Progenitor cell of endocrine pancreas (in vitro differentiated cells): ENCODE measurements at places on chromosomes 13 and 19. TPM values are rescaled to one million over a fixed set of nuclear protein-coding genes. Genes with fewer than 3 reads are reported as not detected.

DNA sequence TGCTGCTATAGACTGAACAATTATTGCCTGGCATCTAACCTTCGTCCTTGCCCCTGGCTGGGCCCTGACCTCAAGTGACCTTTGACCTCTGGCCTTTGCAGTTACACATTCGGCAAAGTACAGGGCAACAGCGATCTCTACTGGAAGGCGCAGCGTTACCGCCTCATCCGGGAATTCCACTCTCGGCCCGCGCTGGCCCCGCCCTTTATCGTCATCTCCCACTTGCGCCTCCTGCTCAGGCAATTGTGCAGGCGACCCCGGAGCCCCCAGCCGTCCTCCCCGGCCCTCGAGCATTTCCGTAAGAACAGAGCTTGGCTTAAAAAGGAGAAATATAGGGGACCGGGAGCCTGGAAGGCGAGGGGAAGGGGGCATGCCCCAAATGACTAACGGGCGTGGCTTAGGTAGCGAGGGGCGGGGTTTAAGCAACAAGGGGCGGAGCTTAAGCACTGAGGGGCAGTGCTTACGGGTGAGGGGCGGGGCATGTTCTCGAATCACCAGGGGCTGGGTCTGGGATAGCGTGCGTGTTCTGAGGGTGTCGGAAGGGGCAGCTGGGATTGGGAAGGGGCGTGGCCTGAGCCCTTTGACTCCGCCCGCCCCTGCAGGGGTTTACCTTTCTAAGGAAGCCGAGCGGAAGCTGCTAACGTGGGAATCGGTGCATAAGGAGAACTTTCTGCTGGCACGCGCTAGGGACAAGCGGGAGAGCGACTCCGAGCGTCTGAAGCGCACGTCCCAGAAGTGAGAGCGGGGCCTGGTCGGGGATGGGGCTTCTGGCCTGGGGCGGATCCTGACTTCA is 52.7 kb downstream of the TRPM4 start:
- peak; percentile 21 for DNase-seq

DNA sequence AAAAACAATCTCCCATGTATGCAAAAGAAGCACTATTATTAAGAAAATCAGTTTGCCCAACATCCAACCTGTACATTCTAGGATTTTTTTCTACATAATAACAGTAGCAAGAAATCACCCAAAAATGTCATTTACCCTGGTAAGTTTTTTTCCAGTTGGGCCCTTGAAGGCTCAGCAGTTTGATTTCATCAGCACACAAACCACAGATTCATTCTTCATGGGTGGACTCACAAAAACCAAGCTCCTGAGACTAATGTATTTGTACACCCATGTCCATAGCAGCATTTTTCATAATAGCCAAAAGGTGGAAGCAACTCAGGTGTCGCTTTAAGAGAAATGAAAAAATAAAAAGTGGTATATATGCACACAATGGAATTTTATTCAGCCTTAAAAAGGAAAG is 210.1 kb downstream of the TBC1D4 start:
- DNase-seq, result no peak

DNA sequence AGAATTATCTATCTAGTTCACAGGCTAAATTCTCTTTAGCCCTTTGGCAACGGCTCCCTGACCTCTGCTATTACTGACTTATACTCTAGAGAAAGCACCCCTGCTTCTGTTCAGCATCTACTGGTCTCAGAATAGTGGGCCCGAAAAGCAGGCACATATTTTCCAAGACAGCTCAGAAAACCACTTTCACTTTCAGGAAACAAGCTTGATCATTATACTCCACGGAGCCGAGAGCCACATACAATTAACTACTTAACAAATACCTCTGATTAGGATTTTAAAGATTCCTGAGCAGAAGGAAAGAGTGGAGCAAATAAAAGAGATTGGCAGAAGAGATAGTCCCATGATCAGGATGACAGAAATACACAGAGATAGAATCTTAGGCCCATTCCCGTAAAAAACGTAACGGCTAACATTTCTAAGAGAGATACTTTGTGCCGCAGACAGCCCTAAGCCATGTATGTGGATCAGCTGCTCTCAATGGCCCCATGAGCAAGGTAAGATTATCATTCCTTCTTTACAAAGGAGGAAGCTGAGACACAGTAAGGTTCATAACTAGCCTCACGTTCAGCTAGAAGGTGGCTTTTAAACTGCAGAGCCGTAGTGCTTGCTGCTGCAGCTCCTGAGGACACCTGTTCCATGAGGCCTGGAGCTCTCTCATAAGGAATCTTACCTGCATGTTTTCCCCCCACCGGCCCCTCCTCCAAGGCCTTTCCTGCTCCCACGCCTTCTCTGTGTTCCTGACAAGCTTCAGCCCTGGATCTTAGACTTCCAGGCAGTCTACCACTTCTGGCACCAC is 227.2 kb downstream of the FOXO1 start:
- no peak for DNase-seq

- no peak for DNase-seq
Measured at GRCh38 chr19:51226067-51226466, 1.2 kb downstream of the CD33 start.

- no peak for DNase-seq
Measured at GRCh38 chr19:34313188-34313587, 51.8 kb upstream of the GPI start.

GRCh38 chr19:20067943-20068342 is 9.9 kb upstream of the ZNF90 start:
- no peak for DNase-seq

DNA sequence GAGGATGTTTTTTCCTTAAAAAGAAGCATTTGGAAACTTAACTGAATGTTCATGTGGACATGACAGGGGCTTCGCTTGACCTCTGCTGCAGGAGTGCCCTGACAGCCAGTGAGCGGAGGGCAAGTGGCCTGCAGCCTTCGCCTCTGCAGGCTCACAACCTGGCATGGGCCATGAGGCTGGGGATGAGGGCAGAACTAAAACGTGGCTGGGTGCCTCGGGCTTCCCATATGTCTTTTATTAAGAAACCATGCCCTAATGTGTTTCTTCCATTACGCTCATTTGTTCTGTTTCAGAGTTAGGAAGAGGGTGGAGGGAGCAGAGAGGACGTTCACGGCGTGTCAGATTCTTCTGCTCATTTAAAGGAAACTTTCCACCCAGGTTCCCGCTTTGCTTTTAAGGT is 2.9 kb downstream of the ARHGEF7 start:
- DNase-seq, result no peak

GRCh38 chr19:18415178-18415867 is 3.9 kb upstream of the SSBP4 start:
- DNase-seq, result no peak

DNA sequence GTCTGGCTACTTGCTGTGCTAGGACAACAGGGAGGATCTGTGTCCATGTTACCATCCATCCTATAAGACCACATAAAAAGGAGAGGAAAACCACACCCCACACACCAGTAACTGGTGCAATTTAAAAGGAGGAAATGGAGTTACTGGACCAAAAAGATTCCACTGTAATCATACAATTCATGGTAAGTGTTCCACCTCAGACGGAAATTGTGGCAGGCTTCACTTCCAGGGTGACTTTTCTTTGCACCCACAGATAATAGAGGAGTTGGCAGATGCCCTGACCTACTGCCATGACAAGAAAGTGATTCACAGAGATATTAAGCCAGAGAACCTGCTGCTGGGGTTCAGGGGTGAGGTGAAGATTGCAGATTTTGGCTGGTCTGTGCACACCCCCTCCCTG is 2.4 kb downstream of the AURKC start:
- no peak for DNase-seq

DNA sequence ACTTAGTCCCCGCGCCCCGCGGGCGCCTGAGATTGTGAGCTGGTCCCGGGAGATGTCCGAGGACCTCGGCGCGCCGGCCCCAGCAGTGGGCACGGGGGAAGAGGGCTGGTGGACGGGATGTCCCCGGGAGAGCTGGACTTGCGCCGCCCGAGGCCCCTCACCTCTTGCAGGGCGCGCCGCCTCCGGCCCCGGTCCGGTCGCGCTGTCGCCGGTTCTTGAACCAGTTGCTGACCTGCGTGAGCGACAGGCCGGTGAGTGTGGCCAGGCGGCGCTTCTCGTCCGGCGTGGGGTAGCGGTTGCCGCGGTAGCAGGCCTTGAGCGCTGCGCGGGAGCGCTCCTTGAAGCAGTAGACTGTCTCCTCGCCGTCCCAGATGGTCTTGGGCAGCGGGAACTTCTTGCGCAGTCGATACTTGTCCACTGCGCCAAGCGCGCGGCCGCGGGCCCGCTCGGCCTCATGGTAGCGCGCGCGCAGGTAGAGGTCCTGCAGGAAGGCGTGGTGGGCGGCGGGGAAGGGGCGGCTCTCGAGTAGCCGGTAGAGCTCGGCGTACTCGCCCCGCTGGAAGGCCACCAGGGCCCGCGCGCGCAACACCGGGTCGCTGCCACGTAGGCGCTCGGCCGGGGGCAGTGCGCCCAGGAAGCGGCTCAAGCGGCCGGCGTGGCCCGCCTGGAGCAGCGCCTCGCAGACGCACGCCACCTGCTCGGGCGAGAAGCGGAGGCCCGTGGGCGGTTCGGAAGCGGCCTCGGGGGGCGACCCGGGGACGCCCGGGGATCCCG is 984 bp downstream of the SIX5 start:
- peak; percentile 57 for DNase-seq

DNA sequence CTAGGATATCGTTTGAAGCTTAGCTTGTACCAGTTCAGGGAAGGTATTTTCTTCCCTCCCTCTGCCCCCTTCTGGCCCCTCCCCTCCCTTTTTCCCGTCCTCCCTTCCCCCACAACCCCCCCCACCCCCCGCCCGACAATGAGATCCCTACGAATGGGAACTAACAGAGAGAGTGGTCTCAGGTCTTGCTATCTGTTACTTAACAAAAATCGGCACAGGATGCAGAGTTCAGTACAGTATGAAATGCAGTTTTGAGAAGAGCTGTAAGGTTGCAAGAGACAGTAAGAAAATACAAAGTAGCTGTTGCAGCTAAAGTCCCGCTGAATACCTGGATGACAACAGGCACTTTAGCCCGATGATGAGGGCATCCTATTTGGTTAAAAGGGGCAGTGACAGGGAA is 3.1 kb upstream of the DACH1 start:
- DNase-seq, result no peak

DNA sequence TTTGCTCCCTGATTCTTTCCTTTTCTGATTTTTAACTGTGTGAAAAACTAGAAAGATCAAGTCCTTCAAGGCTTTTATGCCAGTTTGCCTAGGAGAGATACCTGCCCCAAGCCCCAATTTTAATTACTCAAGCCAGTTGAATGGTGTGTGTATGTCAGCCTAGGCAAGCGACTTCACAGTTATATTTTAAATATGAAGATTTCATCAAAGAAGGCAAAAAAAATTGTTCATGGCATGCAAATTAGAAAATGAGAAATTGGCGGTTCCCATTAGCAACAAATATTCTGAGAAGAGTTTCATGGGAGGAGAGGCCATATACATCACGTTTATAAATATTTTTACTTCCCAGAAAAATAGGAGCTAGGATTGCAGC is 167.6 kb downstream of the SLC7A1 start:
- no peak for DNase-seq

Gene KLF1
- total RNA-seq, result not detected in 2 replicates

Gene SBK2
- total RNA-seq, result 1.9 and 2.3 TPM in 2 replicates

Gene GAPDHS
- total RNA-seq, result not detected in 2 replicates

Gene FSD1
- total RNA-seq, result 22.2 and 25.1 TPM in 2 replicates

Gene PSG1
- total RNA-seq, result not detected in 2 replicates

Gene ADGRE2
- not detected in 2 replicates for total RNA-seq

Gene AMH
- total RNA-seq, result 58.4 and 71.3 TPM in 2 replicates

Gene KLK1
- total RNA-seq, result not detected in 2 replicates

Gene ATP7B
- total RNA-seq, result 59.4 and 63.2 TPM in 2 replicates

Gene SIRT2
- total RNA-seq, result 33.4 and 38.0 TPM in 2 replicates
